ENCODE measurements at places on chromosomes 12 and 14.

DNA sequence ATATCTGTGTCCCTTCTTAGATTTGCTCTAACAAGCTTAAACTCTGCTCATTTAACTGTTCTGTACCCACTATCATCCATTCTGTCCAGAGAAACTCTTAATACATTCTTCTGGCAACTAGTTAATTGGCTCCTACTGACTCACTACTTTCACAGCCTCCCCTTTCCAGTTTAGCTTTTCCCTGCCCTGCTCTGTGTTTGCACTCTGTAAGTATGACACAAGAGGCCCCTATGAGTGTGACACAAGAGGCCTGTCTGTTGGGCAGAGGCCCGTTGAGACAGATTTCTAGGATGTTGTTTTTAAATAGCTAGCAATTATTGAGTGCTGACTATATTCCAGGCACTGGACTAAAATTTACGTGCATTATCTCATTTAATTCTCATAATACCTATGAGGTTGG, 246.0 kb upstream of the DAAM1 start:
- DNase-seq: no peak

- DNase-seq: no peak
These were observed 24.4 kb downstream of the B4GALNT3 start for GRCh38 chr12:484096-484495.

DNA sequence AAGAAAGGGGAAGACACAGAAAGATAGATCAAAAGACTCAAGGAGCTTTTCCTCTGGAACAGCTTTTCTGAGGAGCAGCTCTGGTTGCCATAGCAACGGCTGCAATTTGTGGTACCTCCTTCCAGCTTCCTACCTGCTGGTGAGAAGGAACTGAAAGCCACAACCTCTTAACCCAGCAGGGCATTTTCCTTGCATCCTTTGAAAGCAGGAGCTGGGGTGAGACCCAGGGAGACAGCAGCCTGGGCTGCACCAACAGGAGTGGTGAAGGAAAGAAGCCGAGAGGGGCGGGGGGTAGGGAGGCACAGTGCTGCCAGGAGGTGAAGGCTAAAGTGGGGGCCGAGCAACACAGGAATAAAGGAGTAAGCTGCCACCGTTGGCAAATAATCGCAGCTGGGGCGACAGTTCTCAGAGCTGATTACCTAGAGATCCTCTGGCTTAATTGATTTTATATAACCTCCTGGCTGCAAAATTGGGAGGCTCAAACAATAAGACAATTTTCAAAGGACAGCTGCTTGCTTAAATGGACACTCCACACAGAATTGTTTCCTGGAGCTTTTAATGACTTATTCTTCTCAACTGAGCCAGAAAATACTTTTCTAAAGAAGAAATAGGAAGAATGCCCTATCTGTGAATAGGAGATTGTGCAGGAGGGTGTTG, 129.4 kb downstream of the RPAP3 start:
- DNase-seq: no peak

DNA sequence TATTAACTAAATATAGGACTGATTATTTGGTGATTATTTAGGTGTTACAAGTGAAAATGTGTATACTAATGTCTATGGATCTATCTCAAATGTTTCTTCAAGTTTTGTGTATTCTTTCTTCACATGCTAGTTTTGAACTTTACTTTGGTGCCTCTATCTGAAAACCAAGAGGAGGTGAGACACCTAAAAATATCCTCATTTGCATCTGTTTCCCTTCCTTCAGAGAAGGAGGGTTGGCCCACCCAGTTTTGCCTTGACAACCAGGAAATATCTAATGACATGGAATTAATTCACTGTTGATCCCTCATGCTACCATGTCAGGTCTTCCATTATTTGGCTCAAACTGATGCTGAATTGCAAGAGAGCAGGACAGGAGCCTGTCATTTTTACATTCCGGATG, 500.4 kb downstream of the NELL2 start:
- no peak for DNase-seq

- peak; percentile 82 for DNase-seq
These were observed at the start of gene PTPN21 for GRCh38 chr14:88554457-88555286. PTPN21 (minus strand) TSS chr14:88555007; CDS start chr14:88550417, 4,590 bp downstream.

DNA sequence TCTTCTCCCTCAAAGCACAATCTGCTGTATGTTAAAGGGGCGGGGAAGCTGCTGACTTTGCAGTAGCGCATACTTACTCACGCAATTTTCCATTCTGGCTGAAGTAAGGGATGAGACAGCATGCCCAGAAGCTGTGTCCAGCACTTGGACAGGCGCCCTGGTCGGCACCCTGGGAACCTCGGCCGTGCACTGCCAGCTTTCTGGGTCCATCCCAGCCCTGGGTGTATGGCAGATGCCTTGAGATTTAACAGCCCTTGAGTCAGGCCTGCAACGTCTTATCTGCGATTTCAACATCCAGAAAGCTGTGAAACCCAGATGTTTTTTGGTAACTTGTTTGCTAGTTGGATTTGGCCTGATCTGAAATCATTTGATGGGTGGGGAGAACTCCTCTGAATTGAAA, 16.1 kb downstream of the EML1 start:
- DNase-seq: peak; percentile 74

GRCh38 chr12:13154831-13155230, 41.7 kb upstream of the EMP1 start:
- DNase-seq: no peak

GRCh38 chr12:76698316-76698715, 65.6 kb upstream of the ZDHHC17 start:
- DNase-seq: no peak

- DNase-seq: no peak
These were observed 392.3 kb downstream of the MED13L start for GRCh38 chr12:115885040-115885690.

DNA sequence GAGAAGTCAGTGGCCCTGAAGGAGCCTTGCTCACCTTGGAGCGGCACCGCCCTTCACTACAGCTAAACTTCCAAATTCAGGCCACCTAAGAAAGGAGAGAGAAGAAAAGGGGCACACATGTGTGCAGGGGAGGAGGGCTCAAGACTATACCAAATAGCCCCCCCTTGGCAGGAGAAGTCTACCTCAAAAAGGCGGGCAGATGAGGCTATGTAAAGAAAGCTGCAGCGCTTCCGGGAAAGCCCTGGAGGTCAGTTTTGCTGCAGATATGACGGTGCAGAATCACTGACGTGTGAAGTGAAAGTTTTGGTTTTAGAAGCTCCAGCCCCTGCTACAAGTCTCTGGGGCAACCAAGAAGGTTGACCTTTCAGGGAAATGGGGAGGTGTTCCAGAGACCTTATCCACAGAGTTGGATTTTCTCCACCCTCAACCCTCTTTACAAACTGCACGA, 48.2 kb upstream of the PNMA1 start:
- DNase-seq: no peak

GRCh38 chr12:121981456-121981855, 40.2 kb upstream of the BCL7A start:
- DNase-seq: no peak

GRCh38 chr14:101988377-101988776, 24.0 kb downstream of the DYNC1H1 start:
- no peak for DNase-seq
